Effector CD4-positive, alpha-beta T cell (primary cell): ENCODE measurements at places on chromosomes 3 and 15.
A peak's percentile ranks its signal among the peaks of the same experiment; 100 is the strongest.

DNA sequence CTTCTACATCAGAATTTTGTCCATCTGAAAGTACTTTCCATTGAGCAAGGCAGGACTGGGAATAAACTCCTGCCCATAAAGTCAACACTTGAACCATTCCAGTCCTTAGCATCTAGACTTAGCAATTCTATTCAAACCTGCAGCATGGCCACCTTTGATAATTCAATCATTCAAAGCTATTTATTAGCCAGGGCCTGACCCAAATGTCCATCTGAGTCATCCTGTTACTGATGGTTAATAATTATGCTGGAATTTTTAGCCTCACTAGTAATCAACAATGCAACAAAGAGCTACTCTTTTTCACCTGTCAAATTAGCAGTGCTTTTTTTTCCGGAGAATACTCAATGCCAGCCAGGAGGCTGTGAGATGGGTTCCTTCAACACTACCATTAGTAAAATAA is 72.7 kb upstream of the SNRK start:
- DNase-seq = no peak

DNA sequence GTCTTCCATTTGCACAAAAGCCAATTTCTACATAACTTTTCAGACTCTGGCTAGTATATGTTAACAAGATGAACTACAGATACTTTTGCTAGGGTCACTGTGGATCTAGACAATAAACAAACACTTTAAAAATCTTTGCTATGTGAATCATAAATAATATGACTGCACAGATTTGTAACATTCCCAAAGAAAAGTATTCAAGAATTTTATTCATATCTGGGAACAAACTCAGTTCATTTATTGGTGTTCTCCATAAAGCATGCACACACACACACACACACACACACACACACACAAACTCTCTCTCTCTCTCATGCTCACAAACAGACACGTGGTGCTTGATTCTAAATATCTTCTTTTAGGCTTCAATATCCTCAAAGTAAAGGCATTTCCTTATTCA is 18.8 kb upstream of the THRB start:
- DNase-seq = no peak

- no peak for DNase-seq
Measured at GRCh38 chr3:80063535-80063934, 295.7 kb upstream of the ROBO1 start.

GRCh38 chr3:32310336-32310735 is 71.9 kb downstream of the CMTM8 start:
- DNase-seq = no peak

DNA sequence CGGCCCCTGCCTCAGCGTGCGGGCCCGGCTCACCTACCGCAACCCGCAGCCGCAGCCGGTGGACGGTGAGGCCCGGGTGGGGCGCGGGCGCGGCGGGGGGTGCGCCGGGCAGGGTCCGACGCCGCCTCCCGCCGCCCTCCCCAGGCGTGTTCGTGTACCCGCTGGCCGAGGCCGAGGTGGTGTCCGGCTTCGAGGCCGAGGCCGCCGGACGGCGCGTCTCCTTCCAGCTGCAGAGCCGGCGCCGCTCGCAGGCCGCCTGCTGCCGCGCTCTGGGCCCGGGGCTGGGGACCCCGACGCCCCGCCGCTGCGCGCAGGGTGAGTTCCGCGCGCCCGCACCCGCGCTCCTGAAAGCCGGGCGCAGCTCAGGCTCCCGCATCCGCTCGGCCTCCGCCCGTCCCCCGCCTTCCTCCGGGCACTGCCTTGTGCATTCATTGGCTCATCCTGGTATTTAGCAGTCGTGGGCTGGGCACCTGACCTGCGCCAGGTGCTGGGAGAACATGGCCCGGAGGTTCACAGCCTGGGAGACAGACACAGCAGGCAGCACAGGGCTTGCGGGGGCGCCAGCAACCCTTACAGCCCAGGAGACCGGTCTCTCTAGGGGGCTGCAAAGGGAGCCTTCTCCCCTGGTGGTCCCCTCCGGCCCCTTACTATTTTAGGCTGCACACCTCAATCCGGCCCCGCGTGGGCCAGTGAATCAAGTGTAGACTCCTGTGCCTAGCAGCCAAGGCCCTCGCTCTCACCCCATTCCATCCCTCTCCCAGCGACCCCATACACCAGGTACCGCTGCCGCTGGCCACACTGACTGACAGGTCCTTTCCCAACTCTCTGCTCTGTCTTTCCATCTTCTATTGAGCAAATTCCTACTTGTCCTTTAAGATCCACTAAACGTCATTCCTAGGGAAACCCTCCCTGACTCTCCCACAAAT is 1.5 kb downstream of the VWA5B2 start:
- no peak for DNase-seq

GRCh38 chr3:109152320-109152719 is 15.8 kb downstream of the C3orf85 start:
- no peak for DNase-seq

- DNase-seq = no peak
Measured at GRCh38 chr15:65873256-65873655, 4.0 kb downstream of the RAB11A start.

DNA sequence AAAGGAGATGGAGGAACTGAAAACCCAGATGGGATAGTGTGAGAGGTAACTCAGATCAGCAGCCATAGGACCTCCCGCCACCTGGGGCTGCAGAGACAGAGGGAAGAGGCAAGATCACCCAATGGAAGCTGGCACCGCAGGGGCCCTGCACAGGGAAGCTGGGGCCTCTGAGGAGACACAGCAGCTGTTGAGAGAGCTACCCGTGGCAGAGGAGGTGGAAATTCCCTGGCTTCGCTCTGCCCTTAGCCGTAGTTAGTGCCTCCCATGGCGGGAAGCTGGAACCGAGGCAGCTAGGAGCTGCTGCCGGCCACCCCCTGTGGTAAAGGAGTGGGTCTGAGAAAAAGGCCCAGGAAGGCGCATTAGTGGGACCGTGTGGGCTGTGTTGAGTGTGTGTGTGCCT is 18.0 kb upstream of the PLXNA1 start:
- DNase-seq = no peak

DNA sequence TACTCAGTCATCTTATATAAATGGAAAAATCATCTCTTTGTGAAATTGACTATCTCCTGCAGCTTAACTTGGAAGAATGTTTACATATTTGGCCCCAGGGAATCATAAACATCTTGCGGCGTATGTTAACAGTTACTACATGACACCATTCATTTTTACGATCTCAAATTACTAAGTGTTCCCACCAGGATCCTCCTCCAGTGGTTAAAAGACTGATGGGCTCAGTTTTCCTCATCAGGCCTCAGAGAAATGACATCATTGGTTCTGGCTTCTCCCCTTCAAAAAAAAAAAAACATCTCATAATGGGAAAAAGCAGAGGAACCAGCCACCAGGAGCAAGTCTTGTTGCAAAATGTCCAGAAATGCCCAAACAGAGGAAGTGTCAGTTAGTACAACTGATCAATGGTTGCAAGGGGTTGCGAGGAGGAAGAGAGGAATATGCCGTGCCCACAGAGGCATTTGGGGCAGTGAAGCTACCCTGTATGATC is 70.5 kb upstream of the LIPC start:
- no peak for DNase-seq

GRCh38 chr15:31149088-31149505 is 47.6 kb upstream of the TRPM1 start:
- no peak for DNase-seq

DNA sequence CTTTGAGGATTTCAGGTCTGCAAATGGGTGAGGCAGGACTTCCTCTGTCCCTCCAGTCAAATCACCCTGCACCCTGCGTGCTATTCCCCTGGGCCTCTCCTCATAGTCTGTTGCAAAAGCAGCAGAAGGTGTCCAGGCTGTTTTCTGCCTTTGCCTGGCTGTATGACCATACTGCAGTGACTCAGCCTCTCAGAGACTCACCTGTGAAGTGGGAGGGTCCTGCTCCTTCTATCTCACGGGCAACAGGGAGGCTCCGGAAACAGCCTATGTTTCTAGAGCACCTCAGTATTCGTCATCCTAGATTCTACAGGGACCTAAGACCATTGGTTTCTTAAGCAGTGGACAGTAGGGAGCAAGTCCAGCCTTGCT is 216.4 kb downstream of the TLE3 start:
- DNase-seq = no peak

DNA sequence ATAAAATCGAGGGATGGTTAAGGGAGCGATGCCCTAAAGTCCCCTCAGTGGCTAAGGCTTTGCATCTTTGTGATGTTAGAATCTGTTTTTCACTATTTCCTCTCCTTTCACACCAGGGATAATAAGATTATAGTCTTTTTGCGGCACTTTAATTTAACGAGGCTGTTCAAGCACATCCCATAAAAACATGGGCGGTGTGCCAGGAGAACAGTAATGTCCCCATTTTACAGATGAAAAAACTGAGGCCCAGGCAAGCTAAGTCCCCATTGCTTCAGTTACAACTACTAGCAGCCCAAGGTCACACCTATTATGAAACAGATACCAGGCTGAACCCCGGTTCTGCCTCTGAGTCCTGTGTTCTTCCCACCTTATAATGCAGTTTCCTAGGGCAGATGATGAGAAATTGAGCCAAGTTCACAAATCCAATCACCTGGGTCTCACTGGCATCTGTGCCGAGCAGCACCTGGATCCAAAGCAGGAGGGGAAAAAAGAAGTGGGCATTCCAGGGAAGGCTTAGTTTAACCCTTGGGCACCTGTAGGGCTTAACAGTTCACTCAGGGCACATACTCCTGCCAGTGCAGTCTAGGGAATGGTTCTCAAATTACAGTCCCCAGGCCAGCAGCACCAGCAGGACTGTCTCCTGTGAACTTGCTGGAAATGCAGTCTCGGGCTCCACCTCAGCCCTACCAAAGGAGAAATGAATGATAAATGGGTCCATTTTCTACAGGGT is 169.3 kb downstream of the RAB11A start:
- no peak for DNase-seq

DNA sequence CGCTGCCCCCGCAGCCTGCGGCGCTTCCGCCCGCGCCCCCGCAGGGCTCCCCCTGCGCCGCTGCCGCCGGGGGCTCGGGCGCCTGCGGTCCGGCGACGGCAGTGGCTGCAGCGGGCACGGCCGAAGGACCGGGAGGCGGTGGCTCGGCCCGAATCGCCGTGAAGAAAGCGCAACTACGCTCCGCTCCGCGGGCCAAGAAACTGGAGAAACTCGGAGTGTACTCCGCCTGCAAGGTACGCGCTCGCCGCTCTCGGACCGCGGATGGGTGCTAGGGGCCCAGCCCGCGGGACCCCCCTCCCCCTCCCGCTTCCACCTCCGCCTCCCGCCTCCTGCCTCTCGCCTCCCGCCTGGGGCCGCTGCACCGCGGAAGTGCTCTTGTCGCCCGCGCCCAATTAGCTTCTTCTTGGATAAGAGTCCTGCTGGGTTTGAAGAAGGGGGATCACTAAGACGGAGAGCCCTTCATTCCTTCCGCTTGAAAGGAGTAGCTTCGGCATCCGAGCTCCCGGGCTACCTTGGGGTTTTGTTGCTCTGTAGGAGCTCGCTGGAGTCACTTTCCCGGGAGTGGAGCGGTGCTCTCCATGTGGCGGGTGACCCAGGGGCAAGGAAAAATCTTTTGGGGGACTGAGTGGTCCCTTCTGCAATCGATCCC is 426 bp downstream of the KAT2B start:
- DNase-seq = peak; percentile 60

- DNase-seq = no peak
Measured at GRCh38 chr15:40111888-40112287, 3.2 kb upstream of the BMF start.

GRCh38 chr3:151837057-151837456 is 23.1 kb downstream of the AADAC start:
- no peak for DNase-seq

DNA sequence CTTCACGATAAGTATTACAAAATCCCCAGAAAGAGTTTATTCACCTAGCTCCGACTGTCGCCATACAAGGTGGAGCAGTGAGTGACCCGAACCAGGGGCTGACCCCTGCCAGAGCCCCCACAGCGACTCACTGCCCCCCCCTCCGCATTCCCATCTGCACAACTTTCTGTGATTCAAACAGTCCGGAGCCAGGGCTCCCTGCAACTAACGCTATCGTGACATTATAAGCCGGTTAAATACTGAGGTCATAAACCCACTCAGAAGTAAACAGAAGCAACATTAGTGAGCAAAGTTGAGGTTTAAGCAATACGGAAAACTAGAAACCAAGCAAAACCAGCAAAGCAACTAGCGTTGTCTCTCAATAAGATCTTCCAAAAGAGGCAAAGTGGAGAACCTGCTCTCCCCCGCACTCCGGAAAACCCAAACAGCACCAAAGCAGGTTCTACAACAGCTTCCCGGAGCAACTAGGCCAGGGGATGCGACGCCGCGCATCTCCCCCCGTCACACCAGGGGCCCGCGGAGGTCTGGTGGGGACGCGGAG is 642 bp downstream of the SCAP start:
- DNase-seq = no peak

DNA sequence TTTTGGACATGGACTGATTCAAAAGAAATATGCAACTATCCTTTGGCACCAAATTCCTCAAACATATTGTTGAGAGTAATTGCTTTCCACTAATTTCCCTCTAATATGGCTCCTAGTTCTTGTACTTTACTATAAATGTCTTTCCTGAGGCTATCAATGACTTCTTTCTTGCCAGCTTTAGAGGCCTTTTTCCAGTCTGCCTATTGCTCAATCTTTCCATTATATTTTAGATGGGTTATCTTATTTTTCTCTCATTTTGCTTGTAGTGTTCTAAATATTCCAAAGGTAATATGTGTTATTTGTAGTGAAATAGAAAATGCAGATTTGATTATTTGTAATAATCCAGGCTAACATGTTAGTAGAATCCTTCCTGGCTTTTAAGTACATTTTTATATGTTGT is 11.5 kb upstream of the TEX9 start:
- no peak for DNase-seq

DNA sequence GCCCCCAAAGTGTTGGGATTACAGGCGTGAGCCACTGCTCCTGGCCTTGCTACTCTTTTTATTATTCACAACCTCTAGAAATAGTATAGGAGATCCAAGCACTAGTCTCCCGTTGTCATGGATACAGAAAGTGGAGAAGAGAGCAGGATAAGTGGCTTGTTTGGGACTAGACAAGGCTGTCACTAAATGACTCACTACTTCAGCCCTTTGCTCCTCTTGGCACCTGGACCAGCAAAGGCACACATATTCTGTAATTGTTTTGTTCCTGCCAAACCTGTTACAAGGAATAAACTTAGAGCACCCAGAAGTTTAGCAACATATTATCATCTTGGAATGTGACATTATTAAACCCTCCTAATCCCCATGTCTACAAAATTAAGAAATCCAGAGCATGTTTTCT is 427.2 kb upstream of the THBS1 start:
- DNase-seq = no peak

- DNase-seq = no peak
Measured at GRCh38 chr3:28935146-28935545, 345.7 kb upstream of the RBMS3 start.

GRCh38 chr3:62812631-62813030 is 62.6 kb downstream of the CADPS start:
- DNase-seq = no peak

GRCh38 chr3:134974624-134975023 is 179.6 kb downstream of the EPHB1 start:
- DNase-seq = no peak

- DNase-seq = no peak
Measured at GRCh38 chr3:144039661-144040060, 68.0 kb downstream of the DIPK2A start.

GRCh38 chr3:171165499-171165921 is 139.0 kb upstream of the SLC2A2 start:
- DNase-seq = no peak
